ENCODE measurements at places on chromosomes 7 and 10. TPM values are rescaled to one million over a fixed set of nuclear protein-coding genes. Genes with fewer than 3 reads are reported as not detected.

ZNF727 gene
- total RNA-seq: 1.2 TPM

NPY gene
- 19.2 TPM for total RNA-seq

- no peak for ATAC-seq
Measured at GRCh38 chr7:6071406-6071805, 40.2 kb downstream of the ANKRD61 start.

DNA sequence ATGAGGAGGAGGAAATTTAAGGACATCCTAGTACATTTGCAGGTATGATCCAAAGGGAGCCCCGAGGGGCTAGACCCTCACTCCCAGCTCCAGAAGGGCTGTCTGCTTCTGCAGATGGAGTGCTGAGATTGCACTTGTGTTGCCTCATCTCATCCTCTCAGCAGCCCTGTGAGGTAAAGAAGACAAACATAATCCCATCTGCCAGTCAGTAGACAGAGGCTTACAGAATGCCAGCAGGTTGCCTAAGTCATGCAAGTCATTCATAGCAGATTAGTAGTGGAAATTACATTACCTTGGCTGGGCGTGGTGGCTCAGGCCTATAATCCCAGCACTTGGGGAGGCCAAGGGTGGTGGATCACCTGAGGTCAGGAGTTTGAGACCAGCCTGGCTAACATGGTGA, 45.4 kb downstream of the BLVRA start:
- ATAC-seq: no peak

All from gastroesophageal sphincter (tissue), 4 donors.